Memory B cell (primary cell): ENCODE measurements at places on chromosomes 12 and 14.

DNA sequence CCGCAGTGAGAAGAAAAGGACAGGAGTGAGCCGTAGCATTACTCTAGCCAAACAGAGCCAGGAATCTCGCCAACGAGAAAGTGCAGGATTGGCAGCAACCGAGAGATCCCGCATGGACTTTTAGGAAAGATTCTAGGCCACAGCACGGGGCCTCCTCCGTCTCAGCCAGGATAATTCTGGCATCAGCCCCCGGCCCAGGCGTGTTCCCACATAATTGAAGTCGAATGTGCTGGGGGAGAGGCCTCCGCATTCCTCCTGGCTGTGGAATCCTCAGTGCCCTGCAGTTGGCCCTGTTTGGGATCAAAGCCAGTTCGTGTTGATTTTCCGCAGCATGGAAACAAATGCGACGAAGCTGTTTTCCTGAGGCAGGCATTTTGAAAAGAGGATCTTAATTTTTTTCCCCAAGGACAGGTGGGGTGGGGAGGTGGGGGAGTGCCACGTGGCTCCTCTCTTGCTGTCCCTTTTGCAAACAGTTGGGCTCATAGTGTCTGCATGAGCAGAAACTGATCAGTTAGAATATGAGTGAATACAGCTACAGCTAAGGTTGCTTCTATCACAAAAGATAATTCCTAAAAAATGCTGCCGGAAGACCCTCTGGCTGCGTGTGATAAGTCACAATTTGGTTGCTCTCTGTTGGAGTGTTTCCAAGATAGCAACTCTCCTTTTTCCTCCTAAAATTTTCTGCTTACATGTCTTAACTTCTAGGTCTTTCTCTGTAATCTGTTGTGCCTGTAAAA lies 37.3 kb upstream of the ATXN2 start:
- no peaks in the 10 kb centered on the region for H3K4me1 ChIP-seq
- H3K27ac ChIP-seq = peak overlapping the region; percentile 17
- DNase-seq = no peak
- H3K4me3 ChIP-seq = no peak overlapping the region
- H3K27me3 ChIP-seq = no peaks in the 10 kb centered on the region

- peaks cover 4% of the 10 kb centered on the region for H3K36me3 ChIP-seq
- H3K4me1 ChIP-seq = peaks cover 62% of the 10 kb centered on the region
- H3K4me3 ChIP-seq = no peak overlapping the region
- H3K27ac ChIP-seq = peak overlapping the region; percentile 91
- no peaks in the 10 kb centered on the region for H3K27me3 ChIP-seq
Measured at GRCh38 chr12:92462049-92462448, 240.7 kb upstream of the PLEKHG7 start.

DNA sequence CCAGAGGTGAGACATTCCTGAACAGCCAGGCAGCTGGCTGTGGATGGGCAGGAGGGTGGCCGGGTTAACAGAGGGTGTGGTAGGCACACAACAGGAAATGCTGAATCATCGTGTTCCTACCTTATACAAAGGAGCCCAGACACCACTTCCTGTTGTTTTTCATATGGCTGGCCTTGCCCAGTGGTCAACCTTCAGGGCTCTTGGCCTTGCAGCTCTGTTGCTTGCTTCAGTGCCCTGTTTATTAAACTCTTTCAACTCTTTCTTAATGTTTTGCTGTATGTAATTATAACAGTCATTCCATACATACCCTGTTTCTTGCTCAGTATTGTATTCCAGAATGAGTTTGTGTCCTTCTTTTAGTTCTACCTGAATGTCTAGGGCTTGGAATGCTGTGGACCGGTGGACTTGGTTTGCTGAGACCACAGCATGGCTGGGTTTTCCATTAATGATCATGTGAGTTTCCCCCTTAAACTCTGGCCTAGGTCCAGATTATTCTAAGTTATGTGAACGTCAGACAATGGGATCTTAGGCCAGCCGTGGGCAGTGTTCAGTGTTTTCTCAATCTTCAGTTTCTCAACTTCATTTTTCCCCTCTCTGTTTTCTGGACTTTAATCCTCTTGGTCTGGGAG lies 11.9 kb downstream of the CFAP54 start:
- no peaks in the 10 kb centered on the region for H3K27me3 ChIP-seq
- peak overlapping the region; percentile 53 for H3K4me3 ChIP-seq
- H3K36me3 ChIP-seq = no peaks in the 10 kb centered on the region
- peak overlapping the region; percentile 76 for H3K27ac ChIP-seq

- no peak overlapping the region for H3K4me3 ChIP-seq
- no peaks in the 10 kb centered on the region for H3K4me1 ChIP-seq
- H3K27me3 ChIP-seq = no peaks in the 10 kb centered on the region
- no peak overlapping the region for H3K27ac ChIP-seq
Measured at GRCh38 chr12:73817161-73817560, 720.5 kb upstream of the ATXN7L3B start.

GRCh38 chr12:96108321-96108720 lies 72.9 kb upstream of the LTA4H start:
- no peak overlapping the region for H3K4me3 ChIP-seq
- H3K27ac ChIP-seq = peak overlapping the region; percentile 48
- H3K36me3 ChIP-seq = no peaks in the 10 kb centered on the region
- H3K4me1 ChIP-seq = peaks cover 22% of the 10 kb centered on the region
- no peaks in the 10 kb centered on the region for H3K27me3 ChIP-seq
- no peak for DNase-seq

DNA sequence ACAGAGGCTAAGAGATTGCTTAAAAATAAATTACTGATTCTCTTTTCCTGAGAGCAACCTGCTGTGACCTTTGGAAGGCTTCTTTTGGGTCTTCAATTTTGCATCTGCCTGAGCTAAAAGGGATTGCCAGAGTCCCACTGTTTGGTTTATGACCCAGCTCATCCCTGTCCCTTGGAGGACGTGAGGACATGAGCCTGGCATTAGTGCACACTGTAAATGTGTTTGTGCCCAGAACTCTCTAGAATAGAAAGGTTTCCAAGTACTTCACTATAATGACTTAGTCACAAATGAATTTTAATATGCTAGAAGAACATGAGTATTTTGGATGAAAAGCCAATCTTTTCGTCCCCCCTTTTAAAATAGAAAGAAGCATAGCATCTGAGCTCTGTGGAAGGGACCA lies 47.1 kb upstream of the CDKN3 start:
- H3K27me3 ChIP-seq = peaks cover 17% of the 10 kb centered on the region
- DNase-seq = no peak

- no peak for DNase-seq
- H3K4me3 ChIP-seq = no peak overlapping the region
- peaks cover 13% of the 10 kb centered on the region for H3K27me3 ChIP-seq
- peaks cover 2% of the 10 kb centered on the region for H3K36me3 ChIP-seq
Measured at GRCh38 chr12:3160081-3160480, 82.9 kb downstream of the TSPAN9 start.

DNA sequence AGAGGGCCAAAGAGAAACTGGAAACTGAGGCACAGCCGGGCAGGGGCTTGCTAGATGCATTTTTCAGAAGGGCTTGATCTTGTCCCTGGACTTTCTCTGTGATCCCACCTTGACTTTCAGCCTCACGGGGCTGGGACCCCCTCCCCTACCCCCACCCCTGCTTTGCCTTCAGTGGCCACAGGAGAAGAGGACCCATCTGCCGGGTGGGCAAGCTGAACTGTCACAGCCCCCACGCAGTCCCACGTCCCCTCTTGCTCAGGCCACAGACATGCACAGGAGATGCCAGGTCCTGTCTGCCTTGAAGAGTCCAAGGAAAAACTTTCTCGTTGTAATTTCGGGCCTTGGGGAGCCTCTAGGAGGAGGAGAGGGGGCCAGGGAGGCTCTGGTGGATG lies 158.9 kb downstream of the KIF26A start:
- no peaks in the 10 kb centered on the region for H3K36me3 ChIP-seq
- no peak overlapping the region for H3K27ac ChIP-seq
- peaks cover 3% of the 10 kb centered on the region for H3K27me3 ChIP-seq
- H3K4me3 ChIP-seq = no peak overlapping the region
- no peak for DNase-seq

- DNase-seq = no peak
- H3K36me3 ChIP-seq = peaks cover 8% of the 10 kb centered on the region
- no peak overlapping the region for H3K4me3 ChIP-seq
- H3K27me3 ChIP-seq = no peaks in the 10 kb centered on the region
Measured at GRCh38 chr14:69700575-69700974, 66.4 kb upstream of the SRSF5 start.
